Sigmoid colon (tissue), 7 donors: ENCODE measurements at places on chromosomes 6 and 20. TPM values are rescaled to one million over a fixed set of nuclear protein-coding genes. Genes with fewer than 3 reads are reported as not detected.

Gene CAGE1
- not detected for total RNA-seq

Gene OR12D3
- not detected for total RNA-seq

Gene KHDC1L
- total RNA-seq, result not detected

Gene CSNK2B
- 188 TPM for total RNA-seq

Gene SIM1
- total RNA-seq, result not detected

Gene MUCL3
- not detected for total RNA-seq

Gene SALL4
- not detected for total RNA-seq

Gene SUN5
- total RNA-seq, result not detected

- H3K4me3 ChIP-seq, result peak overlapping the region; percentile 59
- peak overlapping the region; percentile 47 for H3K27ac ChIP-seq
- H3K27me3 ChIP-seq, result peaks cover 26% of the 10 kb centered on the region
- no peak for DNase-seq
- peaks cover 11% of the 10 kb centered on the region for H3K4me1 ChIP-seq
- H3K36me3 ChIP-seq, result no peaks in the 10 kb centered on the region
Measured at GRCh38 chr6:138162111-138162954, 594 bp downstream of the ARFGEF3 start.

DNA sequence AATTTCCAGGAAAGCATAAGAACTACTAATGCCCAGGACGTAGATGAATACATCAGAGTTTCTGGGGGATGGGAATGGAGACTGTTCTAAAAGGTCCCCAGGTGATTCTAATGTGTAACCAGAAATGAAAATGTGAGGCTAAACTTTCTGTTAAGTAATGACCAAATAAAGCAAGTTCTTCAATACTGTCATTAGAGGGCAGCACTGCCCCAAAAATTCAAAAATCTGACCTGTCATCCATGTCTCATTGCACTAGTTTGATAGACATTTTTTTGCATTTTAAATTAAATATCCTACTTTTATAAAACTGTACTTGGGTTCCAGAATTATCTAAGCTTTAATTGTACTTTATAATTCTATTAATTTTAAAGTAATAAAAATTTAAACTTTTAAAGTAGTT, 94.9 kb downstream of the RFX6 start:
- no peaks in the 10 kb centered on the region for H3K4me1 ChIP-seq
- H3K36me3 ChIP-seq, result no peaks in the 10 kb centered on the region
- no peak overlapping the region for H3K27ac ChIP-seq
- DNase-seq, result no peak

- no peak overlapping the region for H3K27ac ChIP-seq
- H3K36me3 ChIP-seq, result peaks cover 3% of the 10 kb centered on the region
- H3K4me1 ChIP-seq, result no peaks in the 10 kb centered on the region
- H3K27me3 ChIP-seq, result no peaks in the 10 kb centered on the region
Measured at GRCh38 chr20:1298888-1299511, 29.9 kb downstream of the SDCBP2 start.

DNA sequence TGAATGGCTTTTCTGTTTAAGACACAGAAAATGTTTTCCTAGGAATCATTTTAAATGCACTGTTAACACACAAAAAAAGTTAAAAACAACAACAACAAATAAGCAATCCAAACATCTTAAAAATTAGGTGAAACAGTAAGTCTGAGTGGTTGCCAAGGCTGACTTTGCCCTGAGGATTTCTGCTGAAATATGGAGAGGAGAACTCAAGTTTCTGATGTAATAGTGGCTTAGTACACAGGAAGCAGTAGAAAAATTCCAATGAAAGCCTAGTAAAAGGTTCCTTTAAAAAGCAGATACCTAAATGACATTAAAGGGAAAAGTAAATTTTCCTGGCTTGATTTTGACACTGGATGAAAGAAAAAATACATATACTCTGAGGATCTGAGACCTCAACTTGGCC, 184.2 kb downstream of the EPM2A start:
- H3K27me3 ChIP-seq, result no peaks in the 10 kb centered on the region
- H3K4me3 ChIP-seq, result no peak overlapping the region
- no peak overlapping the region for H3K27ac ChIP-seq

DNA sequence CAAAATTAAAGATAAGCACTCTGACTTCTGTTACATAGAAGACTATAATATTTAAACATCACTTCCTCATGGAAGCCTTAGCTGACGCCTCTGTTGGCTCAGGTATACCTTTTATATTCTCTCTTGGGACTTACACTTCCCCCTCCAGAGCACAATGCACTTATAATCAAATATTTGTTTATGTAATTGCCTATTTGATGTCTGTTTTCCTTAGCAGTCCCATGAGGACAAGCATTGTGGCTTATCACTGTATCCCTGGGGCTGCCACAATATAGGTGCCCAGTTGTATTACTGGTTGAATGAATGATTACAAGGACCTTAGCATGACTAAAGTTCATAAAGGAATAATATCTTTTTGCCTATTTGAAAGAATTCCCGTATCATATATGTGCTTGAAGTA, 186.7 kb upstream of the VGLL2 start:
- peaks cover 4% of the 10 kb centered on the region for H3K27me3 ChIP-seq
- H3K4me1 ChIP-seq, result no peaks in the 10 kb centered on the region
- no peak for DNase-seq
- no peaks in the 10 kb centered on the region for H3K36me3 ChIP-seq
- H3K27ac ChIP-seq, result no peak overlapping the region

GRCh38 chr6:116446399-116446798, 14.8 kb upstream of the CALHM6 start:
- no peaks in the 10 kb centered on the region for H3K36me3 ChIP-seq
- no peaks in the 10 kb centered on the region for H3K4me1 ChIP-seq
- no peak overlapping the region for H3K4me3 ChIP-seq
- no peaks in the 10 kb centered on the region for H3K27me3 ChIP-seq

DNA sequence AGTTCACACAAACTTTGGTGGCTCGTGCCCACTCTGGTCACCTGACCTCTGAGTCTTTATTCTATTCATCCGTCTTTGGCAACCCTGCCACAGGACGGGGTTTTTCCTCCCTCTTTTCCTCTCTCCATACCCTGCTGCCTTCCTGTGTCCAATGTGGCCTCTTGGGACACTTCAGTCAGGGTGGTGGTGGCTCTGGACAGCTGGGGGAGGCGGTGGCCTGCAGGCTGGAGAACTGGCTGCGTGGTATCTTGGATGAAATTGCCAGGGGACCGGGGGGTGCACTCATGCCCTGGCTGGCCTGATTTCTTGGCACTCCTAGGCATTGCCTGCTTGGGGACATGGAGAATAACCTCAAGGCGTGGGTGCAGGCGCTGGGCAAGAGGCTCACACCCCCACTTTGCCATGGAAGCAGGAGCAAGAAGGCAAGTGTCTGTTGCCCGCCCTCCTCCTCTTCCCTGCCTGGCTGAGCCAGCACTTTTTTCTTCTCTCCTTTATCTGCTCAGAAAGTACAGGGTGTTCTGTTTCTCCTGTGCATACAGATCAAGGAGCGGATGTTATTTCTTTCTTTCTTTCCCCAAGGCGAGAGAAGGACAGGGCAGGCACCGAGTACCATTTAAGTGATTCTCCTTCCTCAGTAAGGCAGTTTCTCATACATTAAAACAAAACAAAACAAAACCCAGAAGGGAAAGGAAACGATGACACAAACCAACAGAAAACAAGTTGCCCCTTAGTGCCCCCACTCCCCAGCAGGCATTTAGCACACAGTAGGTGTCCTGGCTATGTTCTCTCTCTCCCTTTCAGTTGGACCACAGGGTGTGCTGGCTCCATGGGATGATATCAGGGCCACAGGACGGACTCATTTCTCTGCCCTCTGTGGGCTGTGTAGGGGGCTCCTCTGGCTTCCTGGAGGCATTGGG, 155.5 kb upstream of the RNF24 start:
- no peak overlapping the region for H3K4me3 ChIP-seq
- H3K4me1 ChIP-seq, result no peaks in the 10 kb centered on the region
- H3K36me3 ChIP-seq, result no peaks in the 10 kb centered on the region
- DNase-seq, result no peak
- no peaks in the 10 kb centered on the region for H3K27me3 ChIP-seq

- peaks cover 19% of the 10 kb centered on the region for H3K27me3 ChIP-seq
- no peak for DNase-seq
Measured at GRCh38 chr6:35516712-35517111, 4.0 kb upstream of the TULP1 start.

DNA sequence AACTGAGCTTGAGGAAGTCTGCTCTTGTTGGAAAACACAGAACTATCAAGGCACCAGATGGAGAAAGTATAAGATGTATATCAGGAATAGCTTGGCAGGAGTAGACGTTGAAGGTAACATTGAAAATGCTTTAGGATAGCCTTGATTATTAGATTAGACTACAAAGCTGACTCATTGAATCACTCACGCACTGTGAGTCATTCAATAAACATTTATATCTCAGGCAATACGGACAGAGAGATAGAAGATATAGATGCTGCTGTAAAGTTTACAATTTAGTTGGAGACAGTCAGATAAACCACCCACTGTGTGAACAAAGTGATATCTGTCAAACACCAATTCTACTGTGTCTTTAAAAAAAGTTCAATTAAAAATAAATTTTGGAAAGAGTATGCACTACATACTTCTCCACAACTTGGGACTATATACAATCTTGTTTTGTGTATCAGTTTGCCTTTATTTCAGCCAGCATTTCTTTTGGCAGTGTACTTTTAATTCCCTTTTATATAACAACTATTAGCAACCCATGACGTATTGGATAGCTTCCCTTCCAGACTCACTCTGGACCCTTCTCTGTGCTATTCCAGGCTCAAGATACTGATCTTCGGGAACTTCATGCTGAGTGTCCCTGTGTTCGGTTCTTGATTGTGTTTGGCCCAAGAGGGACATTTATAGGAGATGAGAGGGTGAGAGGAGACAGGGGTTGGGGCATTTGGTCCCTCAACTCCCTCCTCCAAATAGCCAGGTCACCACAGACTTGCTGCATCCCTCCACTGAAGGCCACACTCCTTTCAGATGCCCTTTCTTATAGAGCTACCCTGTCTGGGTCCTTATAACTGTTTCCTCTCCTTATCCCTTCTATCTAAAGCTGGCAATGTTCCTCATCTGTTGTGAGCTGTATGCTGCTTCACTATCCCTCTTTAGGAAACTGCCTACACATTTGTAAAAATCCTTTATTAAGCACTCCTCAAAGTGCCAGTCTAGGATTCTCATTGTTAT, 176.6 kb upstream of the PTPRK start:
- DNase-seq, result no peak

GRCh38 chr6:105713474-105714118, 310.7 kb upstream of the PREP start:
- H3K4me3 ChIP-seq, result no peak overlapping the region
- no peak for DNase-seq
- H3K27me3 ChIP-seq, result no peaks in the 10 kb centered on the region
- H3K36me3 ChIP-seq, result no peaks in the 10 kb centered on the region
- H3K4me1 ChIP-seq, result no peaks in the 10 kb centered on the region
- no peak overlapping the region for H3K27ac ChIP-seq

DNA sequence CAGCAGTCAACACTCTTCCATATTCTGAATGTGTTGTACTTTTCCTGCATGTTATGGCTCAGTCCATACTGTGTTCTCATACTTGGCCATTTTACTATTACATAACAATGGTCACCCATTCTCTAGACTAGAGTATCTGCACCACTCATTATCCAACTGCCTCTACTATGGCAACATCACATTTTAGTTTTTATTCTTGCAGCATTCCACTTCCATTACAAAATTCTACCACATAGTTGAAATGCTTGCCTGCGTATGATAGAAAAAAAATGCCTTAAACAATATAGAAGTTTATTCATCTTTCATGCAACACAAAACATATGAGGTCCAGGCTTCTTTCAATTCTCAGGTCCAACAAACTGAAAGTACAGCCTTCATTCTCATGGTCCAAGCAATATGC, 128.0 kb downstream of the TENT5A start:
- no peak overlapping the region for H3K27ac ChIP-seq
- H3K4me3 ChIP-seq, result no peak overlapping the region
- H3K27me3 ChIP-seq, result no peaks in the 10 kb centered on the region
- H3K36me3 ChIP-seq, result no peaks in the 10 kb centered on the region
- no peak for DNase-seq

- H3K36me3 ChIP-seq, result no peaks in the 10 kb centered on the region
- H3K4me3 ChIP-seq, result no peak overlapping the region
- H3K27me3 ChIP-seq, result no peaks in the 10 kb centered on the region
- H3K27ac ChIP-seq, result no peak overlapping the region
- DNase-seq, result no peak
- H3K4me1 ChIP-seq, result no peaks in the 10 kb centered on the region
Measured at GRCh38 chr6:127076466-127076865, 42.0 kb upstream of the RSPO3 start.

- H3K4me3 ChIP-seq, result no peak overlapping the region
- H3K27me3 ChIP-seq, result no peaks in the 10 kb centered on the region
- no peaks in the 10 kb centered on the region for H3K4me1 ChIP-seq
- no peak overlapping the region for H3K27ac ChIP-seq
- DNase-seq, result no peak
- no peaks in the 10 kb centered on the region for H3K36me3 ChIP-seq
Measured at GRCh38 chr20:50708845-50709635, 17.7 kb upstream of the RIPOR3 start.

- H3K4me1 ChIP-seq, result no peaks in the 10 kb centered on the region
- no peaks in the 10 kb centered on the region for H3K27me3 ChIP-seq
- H3K27ac ChIP-seq, result no peak overlapping the region
- DNase-seq, result no peak
Measured at GRCh38 chr6:146315381-146316174, 228.1 kb upstream of the RAB32 start.

GRCh38 chr20:44357020-44357419, 1.5 kb downstream of the HNF4A start:
- no peak overlapping the region for H3K4me3 ChIP-seq
- DNase-seq, result no peak
- H3K36me3 ChIP-seq, result no peaks in the 10 kb centered on the region
- no peak overlapping the region for H3K27ac ChIP-seq
- H3K4me1 ChIP-seq, result no peaks in the 10 kb centered on the region
